ENCODE measurements at places on chromosomes 1 and 21.
A peak's percentile ranks its signal among the peaks of the same experiment; 100 is the strongest.

DNA sequence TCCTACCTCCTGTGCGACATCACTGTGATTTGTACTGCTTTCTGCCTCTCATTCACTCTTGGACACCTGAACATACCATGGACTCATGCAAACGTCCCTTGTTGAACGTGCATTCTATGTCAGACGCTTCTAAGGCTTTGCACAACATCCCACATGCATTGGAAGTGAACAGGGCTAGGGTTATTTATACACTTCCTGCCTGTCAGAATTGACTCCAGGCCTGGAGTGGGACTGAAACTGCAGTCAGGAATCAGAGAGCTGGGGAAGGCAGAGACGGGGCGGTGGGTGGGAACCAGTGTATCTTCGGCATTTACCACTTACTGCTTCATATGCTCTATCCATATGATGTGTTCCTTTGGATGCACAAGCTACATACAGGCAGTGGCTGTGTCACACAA is 81.4 kb upstream of the GALNT2 start:
- no peak for DNase-seq

- DNase-seq, result peak; percentile 64
Measured at GRCh38 chr1:158177700-158178450, 2.8 kb upstream of the CD1D start.

DNA sequence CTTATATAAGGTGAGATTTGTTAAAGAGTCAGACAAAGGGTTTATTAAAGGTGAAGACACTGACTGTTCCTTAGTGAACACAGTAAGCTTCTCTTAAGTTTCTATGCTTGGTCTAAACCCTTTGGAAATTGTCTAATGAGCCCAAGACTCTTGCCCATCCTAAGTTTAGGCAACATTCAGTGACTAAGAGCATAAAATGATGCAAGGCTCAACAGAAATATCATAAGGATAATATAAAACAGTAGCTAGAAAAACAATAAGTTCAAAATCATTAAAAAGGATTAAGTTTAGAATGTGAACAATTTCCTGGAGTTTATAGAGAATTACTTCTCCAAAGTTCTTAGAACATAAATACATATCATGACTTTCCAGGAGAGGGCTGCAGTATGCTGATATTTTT is 108.9 kb upstream of the PDC start:
- no peak for DNase-seq

DNA sequence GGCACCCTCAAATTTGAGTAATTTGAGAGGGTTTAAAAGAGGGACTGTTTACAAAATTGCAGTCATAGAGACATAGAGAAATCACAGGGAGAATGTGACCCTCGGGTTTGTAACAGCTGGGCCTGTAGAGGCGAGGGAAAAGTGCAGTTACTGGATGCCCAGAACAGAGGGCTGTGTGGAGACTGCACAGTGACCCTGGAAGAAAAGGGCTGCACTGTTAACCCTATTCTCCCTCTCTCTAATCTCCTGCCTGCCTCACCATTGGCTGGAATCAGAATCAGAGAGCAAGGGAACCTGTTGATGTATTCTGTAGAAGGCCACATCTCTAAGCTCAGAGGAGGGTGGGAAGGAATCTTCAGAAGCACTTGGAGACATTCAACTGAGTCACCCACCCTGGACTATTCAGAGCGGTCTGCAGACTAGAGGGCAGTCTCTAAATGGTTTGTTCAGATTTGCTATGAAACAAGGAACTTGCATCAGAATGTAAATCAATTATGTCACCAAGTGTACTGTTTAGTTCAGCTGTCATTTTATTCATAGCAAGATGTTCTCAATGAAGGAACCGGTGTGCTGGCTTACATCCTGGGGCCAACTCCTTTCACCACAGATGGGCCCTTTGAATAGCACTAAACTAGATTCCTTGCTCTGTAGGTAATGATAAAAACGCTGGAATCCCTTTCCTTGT is 132.2 kb upstream of the HOOK1 start:
- DNase-seq, result no peak

DNA sequence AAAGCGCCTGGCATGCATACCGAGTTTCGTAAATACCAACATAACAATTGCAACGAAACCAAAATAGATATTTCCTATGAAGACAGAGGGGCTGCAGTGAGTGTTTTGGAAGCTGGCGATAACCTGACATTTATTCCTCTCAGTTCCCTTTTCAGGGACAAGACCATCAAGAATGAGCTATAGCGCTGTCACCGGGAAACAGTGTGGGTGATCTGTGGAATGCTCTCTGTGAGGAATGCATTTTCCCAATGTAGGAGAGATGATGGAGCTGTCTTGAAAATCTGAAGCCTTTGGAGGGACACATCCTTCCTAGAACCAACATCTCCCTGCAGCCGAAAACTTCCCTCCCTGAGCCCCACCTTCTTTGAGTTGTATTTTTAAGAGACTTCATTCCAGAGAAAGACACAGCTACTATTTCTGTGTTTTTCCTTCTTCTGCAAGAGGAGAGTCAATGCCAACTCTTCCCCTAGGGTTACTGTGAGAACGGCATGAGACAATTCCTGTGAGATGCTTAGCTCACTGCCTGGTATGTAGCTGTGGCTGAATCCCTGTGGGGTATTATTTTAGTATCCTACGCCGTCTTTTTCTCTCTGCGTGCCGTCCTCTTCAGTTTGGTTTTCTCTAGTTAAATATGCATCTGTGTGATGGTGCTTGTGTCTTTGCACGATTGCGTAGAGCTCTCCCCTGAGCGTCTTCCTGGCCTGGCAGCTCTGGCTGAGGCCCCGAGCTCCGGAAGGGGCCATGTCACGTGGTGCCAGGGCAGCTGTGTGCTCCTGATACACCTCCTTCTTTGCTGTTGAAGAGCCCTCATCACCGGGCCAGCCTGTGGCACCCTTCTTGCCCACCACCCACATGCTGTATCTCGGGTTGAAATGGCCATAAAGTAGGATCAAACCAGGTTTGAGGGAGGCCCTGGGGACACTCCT is 45.2 kb downstream of the AJAP1 start:
- DNase-seq, result no peak

- DNase-seq, result no peak
Measured at GRCh38 chr1:114660238-114660637, 9.6 kb downstream of the DENND2C start.

GRCh38 chr1:41455479-41456332 is 28.8 kb downstream of the EDN2 start:
- DNase-seq, result no peak

DNA sequence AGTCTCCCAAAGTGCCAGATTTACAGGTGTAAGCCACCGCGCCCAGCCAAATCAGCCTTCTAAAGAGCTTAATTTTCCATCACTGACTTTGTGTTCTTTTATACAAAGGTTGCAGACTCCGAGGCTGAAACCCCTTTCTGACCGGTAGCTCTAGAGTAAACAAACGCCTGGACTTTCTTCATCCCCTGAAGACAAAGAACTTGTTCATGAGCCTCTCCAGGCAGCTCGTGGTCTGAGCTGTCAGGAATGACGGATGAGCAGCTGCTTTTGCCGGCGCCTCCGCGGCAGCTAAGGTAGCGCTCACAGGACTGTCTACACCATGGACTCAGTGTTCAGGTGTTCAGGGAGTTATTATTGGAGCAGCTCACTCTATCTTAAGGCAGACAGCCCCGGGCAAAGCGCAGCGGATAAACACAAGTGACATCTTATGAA is 128.5 kb upstream of the ERRFI1 start:
- no peak for DNase-seq

DNA sequence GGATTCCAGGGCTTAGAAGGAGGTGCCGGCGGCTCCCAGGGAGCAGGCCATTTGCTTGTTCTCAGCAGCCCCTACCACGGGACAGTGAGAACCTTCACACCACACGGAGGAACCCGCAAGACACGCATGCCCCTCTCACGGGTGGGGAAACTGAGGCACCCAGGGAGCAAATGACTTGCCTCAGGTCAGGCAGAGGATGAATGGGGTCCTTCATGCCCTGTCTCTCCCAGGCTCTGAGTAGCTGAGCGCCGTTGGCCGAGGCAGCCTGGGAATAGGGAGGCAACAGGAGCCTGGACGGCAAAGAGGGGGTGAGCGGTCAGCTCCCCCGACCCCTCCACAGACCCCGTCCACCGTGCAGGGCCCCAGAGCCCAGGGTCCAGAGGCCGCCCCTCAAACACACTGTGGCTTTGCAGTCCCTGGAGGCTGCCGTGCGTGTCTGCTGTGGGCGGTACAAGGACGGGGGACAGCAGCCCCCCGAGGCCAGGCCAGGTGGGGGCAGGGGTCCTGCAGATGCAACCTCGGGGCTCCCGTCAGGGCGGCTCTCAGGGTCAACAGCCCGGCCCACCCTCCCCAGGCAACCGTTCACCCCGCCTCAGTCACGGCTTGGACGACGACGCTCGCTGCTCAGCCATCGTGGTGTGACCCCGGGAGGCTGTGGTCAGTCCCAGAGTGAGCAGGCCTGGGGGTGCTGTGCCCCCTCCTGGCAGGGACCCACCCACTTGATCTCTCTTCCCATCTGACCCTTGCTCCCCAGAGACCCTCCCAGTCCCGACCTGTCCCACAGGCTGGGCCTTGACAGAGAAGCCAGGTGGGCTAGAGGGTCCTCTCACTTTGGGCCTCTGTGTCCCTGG is 15.8 kb upstream of the COL6A2 start:
- no peak for DNase-seq

DNA sequence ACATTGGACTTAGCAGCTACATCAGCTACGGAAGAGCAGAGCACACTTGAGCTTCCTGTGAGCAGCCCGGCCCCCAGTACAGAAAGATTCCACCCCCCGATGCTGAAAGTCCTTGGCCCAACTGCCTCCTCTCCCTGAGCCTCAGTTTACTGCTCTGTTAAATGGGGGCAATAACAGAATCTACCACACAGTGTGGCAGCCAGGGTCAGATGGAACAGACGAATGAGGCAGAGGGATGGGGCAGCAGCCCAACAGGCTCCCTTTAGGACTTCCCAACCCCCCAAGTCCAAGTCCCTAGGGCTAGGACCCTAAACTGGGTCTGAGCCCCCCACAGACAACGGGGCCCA is 22.9 kb upstream of the C1QA start:
- no peak for DNase-seq

DNA sequence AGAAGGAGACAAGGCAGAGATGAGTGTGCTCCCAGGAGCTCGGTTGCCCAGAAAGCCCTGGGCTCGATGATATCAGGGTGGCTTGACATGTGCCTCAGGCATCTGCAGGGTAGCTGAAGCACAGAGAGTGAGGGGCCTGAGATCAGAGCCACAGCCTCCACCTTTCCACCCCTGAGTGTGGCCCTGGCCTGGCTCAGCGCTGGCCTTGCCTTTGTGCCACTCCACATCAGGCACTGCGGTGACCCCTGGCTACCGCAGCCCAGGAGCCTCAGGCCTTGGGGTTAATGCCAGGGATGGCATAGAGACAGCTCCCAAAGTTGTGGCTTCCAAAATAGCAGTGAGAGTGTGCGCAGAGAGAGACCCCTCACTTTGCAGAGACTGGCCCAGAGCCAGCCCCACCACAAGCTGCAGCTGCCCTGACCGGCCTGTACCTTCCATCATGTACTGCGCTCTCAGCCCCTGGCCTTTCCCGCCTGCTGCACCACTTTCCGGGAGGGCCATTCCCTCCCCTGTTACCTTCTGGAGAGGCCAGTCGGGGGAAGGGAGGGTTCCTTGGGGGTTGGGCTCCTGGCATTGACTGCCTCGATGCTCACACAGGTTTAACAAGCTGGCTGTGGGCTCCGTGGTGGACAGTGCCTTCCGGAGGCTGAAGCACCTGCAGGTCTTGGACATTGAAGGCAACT is 19.5 kb downstream of the PODN start:
- no peak for DNase-seq

DNA sequence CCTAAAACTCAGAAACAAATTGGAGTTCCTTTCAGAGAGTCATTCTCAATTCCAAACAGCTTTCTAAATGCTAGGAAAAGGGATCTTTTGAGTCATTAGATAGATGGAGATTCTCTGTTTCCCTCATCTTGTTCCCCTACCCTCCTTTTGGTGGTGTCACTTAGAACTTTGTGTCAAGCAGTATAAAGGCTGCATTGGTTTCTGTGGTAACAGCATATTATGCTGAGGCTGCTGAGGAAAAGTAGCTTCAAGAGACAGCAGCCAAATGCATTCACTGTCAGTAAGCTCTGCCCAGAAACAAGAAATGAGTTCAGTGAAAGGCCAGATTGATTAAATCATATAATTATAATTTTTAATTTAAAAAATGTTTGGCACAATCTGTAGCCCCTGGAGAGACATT is 144.1 kb downstream of the LRRC40 start:
- no peak for DNase-seq

- DNase-seq, result no peak
Measured at GRCh38 chr1:63498106-63498505, 24.9 kb downstream of the ITGB3BP start.

Measured in fibroblast of gingiva (primary cell).